ENCODE measurements at places on chromosomes 5 and 9.

- ATAC-seq = peak; percentile 100
These were observed 381.8 kb downstream of the ADGRV1 start for GRCh38 chr5:90940227-90940995.

DNA sequence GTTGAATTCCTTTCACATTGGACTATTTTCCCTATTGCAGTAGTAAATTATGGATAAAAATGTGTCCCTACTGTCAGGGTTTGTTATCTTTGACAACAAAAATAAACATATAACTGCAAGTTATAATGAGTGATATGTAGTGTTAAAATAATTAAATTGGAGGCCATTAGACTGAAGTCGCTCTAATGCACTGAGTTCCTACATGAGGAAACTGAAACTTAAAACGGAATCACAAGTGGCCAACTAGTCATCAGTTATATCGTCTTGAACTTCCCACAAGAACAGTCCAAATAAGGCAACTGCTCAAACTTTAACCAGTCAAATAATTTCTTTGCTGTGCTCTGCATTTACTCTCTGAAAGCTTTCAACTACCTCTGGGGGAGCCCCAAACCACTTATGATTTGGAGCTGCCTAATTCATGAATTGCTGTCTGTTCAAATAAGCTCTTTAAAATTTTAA lies 2.1 kb upstream of the IFT74 start:
- peak; percentile 55 for ATAC-seq

GRCh38 chr5:9610969-9611368 lies 19.2 kb downstream of the TAS2R1 start:
- no peak for ATAC-seq

GRCh38 chr5:157323107-157323706 lies 57.3 kb downstream of the CYFIP2 start:
- no peak for ATAC-seq

DNA sequence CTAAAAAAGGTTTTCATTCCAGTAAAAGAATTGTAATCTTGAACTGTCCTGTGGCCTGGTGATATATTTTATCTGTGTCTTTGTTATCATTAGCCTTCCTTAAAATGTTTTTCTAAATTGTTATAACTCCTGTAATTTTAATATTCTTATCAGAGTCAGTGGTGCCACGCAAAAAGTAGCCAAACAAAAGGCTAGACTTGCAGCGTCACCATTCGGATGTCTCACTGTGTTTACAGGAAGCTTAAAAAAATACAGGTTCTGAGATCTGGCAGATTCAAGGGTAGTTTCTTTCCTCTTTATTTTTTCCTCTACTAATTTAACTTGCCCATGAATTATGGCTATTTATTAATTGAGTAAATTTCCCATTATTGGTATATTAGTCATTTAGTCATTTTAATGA lies 362.3 kb downstream of the MAT2B start:
- no peak for ATAC-seq

- peak; percentile 74 for ATAC-seq
These were observed 2.9 kb upstream of the CSF2 start for GRCh38 chr5:132070460-132071337.

DNA sequence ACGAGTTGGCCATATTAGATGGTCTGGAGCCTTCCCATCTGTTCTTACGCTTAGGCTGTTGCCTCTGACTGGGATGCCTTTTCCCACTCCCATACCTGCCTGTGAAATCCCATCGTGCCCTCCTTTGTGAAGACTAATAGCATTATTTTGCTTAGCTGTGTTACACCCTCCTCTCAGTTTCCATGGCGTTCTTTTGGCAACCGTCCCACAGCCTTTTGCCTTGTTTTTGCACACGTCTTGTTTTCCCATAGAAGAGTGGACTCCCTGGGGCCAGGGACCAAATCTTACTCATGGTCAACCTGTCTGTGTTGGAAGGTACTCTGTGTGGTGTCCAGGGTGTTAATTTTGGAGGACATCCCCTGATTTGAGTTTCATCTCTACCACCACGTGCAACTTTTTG lies 242.1 kb downstream of the HSPA4 start:
- ATAC-seq = no peak

DNA sequence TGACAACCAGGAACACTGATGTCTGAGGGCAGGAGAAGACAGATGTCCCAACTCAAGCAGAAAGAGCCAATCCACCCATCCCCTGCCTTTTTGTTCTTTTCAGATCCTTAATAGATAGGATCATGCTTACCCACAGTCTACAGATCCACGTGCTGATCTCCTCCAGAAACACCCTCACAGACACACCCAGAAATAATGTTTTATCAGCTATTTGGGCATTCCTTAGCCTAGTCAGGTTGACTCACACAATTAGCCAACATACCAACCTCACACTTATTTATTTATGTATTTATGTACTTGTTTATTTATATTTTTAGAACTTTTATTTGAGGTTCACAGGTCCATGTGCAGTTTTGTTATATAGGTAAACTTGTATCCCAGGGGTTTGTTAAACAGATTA lies 151.5 kb upstream of the IL12B start:
- no peak for ATAC-seq

GRCh38 chr9:93297659-93298497 lies 113.9 kb downstream of the WNK2 start:
- no peak for ATAC-seq

GRCh38 chr5:33734537-33734936 lies 157.3 kb downstream of the ADAMTS12 start:
- no peak for ATAC-seq

DNA sequence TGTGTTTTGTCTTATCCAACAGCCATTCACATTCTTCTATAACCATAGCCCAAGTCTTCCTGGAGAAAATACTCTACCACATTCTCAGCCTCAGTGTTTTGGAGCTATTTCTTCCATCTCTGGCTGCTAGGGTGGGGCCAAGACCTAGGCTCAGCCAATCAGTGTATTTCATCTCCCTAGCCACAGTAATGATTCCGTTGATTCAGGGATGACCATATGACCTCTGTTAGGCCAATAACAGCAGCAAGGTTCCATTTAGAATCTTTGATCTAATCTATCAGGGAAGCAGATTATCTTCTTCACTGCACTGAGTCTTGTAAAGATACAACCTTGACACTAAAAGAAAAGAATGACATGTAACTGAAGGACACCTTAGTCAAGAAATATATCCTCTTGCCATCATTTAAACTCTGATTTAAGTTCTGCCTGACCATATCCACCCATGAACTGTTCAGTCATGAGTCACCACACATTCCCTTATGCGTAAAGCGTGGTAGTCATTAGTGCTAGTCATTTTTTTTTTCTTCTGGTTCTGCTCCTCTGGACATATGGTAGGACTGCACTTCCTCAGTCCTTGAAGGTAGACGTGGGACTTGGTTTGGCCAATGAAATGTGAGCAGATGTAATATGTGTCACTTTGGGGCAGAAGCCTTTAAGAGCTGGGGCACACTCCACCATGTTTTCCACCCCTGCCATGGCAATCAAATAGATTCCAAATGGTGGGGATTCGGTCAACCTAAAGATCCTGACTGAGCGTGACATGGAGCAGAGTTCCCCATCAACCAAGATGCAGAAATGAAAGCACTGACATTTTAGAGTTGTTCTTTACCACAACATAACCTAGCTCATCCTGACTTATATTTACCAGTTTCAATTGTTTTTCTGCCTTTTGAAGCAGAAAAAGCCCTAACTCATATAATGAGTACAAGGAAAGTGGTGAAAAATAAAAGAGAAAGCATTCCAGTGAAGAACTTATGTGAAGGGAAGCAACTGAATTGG lies 12.7 kb upstream of the PRELID2 start:
- ATAC-seq = no peak

DNA sequence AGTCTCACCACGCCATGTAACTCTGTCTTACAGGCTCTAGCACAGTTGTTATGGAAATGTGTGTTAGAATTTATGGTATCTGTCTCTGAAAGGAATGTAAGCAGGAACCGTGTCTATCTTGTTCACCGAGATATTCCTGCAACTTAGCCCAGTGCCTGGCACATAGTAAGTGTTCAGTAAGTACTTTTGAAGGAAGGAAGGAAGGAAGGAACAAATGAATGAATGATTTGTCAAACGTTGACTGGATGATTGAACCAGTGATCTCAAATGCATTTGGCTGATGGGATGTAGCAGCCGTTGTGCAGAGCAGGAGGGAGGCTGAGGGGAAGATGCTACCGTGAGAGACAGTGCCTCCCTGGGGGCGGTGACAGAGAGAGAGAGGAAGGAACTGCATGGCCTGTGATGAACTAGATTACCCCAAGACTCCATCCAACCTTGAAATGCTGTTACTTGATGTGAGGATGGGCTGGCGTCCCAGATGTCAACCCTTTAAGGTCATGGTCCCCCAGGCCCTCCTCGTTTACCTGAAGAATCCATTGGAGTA lies 47.5 kb upstream of the PPARGC1B start:
- no peak for ATAC-seq

- no peak for ATAC-seq
These were observed 250.3 kb upstream of the SEMA6A start for GRCh38 chr5:116824751-116825438.

DNA sequence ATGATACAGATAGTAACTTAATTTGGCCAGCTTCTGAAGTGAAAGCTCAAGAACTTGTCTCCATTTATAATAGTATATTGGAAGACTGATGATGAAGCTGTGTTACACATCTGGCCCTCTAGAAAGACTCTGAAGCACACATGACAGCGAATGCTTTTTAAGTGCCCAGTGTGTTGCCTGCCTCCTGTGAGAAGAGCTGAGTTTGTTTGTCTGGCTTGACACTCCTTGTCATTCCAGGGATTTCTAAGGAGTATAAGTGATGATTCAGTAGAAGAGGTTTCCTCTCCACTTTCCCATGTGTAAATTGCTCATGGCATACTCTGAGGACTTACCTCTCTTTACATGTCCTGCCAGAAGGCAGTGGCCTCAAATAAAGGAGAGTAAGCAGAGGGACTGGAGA lies 30.4 kb upstream of the LRRTM2 start:
- no peak for ATAC-seq

DNA sequence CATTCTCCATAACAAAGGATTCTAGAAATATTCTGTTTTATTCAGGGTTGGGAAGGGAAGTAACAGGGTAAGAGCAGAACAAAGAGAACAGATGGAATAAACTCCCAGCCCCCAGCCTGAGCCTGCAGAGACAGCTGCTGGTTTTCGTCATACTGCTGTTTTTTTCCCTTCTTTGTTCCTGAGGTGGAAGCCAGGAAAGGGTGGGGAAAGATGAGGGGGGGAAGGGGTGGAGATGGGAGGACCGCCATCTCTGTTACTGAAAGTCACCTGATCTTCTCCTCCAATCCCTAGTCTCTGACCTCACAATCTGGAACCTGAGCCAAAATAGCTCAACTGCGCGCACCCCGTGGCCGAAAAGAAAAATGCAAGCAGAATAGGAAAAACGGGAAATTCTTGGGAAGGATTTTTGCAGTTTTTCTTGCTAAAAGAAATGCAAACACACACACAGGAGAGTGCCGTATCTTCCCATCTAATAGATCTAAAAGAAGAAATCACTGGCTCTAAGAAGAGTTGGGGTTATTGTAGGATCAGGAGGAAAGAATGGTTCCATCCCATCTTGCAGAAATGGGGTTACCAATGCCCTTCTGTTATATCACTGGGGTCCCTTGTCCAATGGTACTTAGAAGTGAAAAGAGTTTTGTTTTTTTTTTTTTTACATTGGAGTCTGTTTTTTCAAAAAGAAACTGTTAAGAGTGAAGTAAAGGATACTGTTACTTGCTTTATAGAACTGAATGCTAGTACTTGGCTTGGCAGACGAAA lies 57.9 kb downstream of the DIAPH1 start:
- no peak for ATAC-seq

DNA sequence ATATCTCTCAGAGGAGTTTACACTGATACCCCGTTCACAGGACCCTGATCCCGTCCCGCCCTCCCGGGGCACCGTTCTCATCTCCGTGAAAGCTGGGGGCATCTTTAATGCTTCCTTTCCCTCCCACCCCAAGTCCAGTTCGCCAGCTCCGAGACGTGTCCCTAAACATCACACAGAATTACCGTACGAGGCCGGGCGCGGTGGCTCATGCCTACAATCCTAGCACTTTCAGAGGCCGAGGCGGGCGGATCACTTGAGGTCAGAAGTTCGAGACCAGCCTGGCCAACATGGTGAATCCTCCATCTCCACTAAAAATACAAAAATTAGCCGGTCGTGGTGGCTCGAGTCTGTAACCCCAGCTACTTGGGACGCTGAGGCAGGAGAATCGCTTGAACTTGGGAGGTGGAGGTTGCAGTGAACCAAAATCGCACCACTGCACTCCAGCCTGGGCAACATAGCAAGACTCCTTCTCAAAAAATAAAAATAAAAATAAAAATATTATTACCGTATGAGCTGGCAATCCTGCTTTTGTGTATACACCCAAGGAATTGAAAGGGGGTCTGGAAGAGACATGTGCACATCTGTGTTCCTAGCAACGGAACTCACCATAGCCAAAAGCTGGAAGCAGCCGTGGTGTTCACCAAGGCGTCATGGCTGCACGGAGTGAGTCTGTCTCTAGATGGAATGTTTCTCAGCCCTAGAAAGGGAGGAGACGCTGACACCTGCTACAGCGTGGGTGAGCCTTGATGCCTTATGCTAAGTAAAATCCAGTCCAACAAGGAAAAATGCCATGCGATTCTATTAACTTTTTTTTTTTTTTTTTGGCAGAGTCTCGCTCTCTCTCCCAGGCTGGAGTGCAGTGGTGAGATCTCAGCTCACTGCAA lies 1.2 kb upstream of the ABO start:
- no peak for ATAC-seq

- no peak for ATAC-seq
These were observed 34.8 kb upstream of the RICTOR start for GRCh38 chr5:39108987-39109386.

DNA sequence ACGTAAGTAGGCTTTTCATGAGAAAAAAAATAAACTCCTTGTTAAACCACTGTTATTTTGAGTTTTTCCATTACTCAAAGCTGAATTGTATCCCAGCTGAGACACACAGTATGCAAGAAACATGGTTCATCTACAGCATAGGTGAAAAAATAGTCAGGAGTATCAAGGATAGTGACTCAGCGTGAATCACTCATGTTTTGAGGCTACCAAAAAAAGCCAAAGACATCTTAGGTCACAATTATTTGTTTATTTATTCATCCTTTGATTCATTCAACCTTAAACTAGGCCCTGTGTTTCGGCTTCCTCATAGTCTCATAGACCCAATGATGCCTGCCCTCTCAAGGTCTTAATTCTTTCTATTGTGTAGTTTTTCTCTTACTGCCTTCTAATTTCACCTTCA lies 32.9 kb upstream of the STX17 start:
- ATAC-seq = peak; percentile 81

DNA sequence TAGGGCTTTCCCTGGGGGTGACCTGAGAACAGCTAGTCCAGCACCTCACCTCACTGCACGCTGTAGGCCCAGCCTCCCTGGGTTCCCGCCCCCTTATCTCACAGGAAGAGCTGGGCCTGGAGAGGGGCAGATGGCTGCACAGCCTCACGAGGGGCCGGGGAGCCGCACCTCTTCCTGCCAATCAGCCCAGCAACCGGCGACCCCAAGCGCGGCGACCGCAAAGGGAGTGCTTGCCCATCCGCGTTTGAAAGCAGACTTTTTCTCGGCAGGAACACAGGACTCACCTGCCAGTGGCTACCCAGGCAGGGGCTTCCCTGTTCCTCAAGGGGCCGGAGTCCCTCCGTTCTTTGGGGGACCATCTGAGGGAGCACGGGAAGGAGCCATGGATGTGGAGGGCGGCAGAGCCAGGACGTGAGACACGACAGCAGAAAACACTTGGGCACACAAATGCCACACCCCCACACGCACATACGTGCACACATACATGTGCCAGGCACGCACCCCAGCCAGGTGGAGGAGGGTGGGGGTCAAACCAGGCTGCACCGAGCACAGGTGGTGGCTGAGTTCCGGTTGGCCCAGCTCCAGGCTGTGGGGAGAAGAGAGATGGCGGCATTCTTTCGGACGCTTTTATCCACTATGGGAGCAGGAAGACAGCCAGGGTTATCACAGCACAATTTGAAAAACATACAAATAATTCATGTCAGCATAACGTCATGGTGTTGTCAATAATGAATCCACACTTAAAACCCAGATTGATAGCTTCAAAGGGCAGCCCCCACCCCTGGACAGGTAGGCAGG lies 11.3 kb downstream of the TMEM250 start:
- ATAC-seq = peak; percentile 9

All from activated T-helper 17 cell treated with anti-CD3 and anti-CD28 coated beads, Interleukin-2, amount 50 U/mL, for 72 hours (primary cell).